Hematopoietic multipotent progenitor cell treated with erythropoietin and hydrocortisone succinate and interleukin-3 and kit ligand, for 8 days (in vitro differentiated cells): ENCODE measurements at places on chromosomes 16 and 17.

DNA sequence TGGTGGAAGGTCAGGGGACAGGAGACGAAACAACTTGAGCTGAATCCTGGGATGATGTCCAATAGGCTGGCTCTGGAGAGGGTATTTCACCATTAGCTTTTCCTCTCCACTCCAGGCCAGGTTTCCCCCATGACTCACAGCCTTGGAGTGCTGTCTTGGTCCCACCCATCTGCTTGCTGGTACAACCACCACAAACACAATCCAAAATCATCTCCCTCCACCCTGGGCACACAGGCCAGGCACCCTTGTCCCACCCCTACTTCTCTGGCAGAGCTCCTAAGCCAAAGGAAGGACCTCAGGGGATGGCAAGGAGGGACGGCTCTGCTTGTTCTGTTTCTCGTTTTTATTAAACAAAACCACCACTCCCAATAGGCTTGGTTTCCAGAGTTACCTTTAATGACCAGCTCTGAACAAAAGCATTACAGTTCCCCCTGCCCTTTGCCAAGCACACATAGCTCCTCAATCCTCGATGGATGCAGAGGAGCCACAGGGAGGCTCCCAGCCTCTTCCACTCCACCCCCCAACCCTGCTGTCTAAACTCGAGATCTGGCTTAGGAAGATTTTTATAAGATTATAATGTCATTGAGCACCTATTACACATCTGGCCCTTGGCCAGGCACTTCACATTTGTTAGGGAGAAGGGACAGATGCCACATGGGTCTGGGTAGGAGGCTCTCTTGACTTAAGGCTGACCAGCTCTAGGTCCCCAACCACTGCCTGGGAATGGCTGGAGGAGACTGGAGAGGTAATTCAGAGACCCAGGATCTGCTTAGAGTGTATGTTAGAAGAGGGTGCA, 13.3 kb downstream of the CAVIN1 start:
- no peak for DNase-seq

DNA sequence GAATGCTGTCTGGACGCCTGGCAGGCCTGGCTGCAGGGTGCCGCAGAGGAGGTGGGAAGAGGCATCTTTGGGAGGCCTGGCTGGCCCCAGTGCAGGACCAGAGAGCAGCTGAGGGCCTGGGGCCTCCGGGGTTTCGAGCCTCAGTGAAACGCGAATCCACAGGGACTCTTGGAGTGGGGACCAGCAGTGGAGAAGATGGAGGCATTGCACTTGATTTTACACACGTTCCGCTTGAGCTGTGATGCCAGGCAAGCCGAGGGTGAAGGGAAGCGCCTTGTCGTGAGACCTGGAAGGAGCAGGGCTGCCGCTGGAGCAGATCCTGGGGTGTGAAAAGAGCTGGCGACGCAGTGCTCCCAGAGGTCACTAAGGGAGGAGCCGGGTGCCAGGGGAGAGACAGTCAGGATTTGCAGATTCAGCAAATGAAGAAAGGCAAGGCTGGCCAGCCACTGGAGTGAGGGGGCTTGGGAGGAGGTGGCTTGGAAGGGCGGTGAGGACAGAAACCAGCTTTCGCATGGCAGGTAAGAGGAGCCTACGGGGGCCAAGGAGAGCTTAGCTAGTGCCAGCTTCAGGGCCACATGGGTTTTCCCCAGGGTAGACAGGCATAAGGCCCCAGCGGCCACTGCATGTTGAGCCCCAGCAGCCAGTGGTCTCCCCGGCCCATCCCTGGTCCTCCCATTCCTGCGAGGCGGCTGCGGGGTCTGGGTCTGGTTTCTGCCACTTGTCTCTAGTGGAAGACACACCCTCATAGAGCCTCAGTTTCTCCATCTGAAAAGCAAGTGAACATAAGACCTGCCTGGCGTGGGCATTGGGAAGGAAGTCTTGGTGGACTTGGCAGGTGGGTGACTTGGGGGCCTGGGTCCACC, 175.2 kb upstream of the CHMP6 start:
- no peak for DNase-seq

GRCh38 chr17:80257716-80258213, 2.9 kb upstream of the RNF213 start:
- DNase-seq: peak; percentile 17

GRCh38 chr17:10046786-10047785, 142.0 kb upstream of the RCVRN start:
- no peak for DNase-seq

GRCh38 chr16:46466239-46466638, 154.9 kb downstream of the SHCBP1 start:
- no peak for DNase-seq

DNA sequence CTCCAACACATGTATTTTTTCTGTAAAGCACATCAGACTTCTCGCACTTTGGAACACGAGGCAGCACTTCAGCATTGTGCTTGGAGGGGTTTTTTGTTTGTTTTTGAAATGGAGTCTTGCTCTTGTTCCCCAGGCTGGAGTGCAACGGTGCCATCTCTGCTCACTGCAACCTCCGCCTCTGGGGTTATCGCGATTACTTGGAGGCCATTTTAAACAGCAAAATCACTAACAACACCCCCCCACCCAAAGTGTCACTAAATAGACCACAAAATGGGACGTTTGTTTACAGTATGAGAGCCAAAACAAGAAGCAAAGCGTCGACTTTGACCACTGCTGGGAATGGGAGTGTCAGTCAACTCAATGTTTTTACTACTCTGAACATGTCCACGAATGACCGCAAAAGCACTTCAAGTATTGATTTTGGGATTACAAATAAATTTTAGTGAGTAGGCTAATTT, 9.0 kb upstream of the C16orf87 start:
- no peak for DNase-seq

DNA sequence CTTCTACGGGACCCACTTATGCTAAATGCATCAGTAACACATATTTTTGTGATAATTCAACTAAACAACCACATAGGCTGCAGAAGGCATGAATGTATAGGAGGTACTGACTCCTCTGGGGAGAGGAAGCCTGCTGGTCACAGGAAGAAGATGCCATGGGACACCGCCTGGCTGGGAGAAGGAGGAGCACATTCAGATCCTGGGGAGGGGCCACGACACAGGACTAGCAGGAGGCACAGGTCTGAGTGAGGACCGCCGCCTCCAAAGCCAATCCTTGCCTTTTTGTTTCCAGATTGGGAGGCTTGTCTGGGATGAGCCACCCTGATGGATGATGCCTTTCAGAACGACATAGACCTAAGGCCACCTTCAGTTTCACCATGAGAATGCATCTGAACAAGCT, 34.6 kb downstream of the MBTPS1 start:
- DNase-seq: no peak

GRCh38 chr17:78441271-78441971, 63.0 kb downstream of the PGS1 start:
- DNase-seq: no peak

DNA sequence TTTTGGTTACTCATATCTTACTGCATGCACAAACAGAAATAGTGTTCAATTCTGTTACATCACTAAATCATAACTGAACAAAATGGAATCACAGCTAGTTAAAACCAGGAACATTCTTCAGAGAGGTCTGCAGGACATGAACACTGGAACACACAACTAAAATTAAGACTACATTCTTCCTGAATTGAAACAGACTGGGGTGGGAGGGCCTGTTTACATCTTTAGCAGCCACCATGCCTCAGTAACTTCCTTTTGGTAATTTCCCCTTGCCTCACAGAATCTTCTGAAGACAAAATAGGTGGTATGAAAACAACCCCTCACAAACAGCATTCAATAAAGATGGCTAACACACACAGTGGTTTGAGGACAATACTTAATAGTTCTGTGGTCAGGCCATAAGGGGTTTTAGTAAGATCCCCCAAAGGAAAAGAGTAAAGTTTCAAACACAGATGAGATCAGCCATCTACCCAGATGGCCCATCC, 6.5 kb downstream of the MARF1 start:
- DNase-seq: no peak

DNA sequence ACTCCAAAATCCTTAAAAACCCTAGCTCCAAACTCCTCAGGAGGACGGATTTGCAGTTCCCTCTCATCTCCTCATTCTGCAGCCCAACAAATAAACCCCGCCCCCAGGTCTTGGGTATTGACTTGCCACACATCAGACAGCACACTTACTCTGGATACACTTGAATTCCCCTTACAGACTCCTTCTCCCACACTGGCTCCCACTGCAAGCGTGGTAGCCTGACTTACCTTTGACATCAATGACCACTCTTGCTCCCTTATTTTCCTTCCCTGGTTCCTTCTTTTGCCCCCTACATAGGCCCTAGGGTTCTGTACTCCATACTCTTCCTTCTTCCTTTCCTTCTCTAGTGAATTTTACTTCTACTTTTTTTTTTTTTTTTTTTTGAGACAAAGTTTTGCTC, 7.5 kb downstream of the RFFL start:
- DNase-seq: no peak

- no peak for DNase-seq
Measured at GRCh38 chr17:77208856-77209255, 68.1 kb downstream of the SEC14L1 start.

DNA sequence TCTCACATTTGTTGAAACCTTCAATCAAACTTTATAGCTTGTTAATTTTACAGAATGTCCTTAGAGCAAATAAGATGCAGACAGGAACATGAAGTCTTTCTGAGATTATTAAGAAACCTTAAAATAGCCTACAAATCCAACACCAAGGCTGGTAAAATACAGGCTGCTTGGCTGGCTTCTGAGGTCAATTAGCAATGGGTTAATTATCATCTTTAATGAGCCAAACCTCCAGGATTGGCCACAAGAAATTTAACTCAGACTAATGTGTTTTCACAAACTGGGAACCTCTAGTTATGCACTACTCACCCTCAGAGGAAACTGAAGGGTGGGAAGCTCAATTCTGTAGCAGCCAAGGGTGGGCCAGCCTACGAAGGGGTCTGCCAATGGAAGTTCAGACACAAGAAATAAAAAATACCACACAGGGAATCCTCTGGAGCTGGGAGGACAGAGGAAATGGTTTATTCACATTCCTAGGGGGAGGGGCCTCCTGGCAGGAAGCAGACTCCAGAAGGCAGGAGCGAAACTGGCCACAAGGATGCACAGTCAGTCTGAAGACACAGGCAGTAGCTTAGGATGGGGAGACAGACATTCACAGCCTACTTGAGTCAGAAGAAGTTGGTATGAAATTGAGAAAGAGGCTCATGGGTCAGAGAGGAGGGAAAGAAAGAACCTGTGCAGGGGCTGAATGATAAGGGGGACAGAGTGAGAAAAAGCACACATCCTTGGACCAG, 36.1 kb downstream of the HIC1 start:
- no peak for DNase-seq

GRCh38 chr16:87382023-87382785, 1.4 kb downstream of the FBXO31 start:
- no peak for DNase-seq

- DNase-seq: no peak
Measured at GRCh38 chr16:28537964-28538732, 626 bp downstream of the NUPR1 start.

GRCh38 chr17:72978593-72979218, 113.8 kb downstream of the SLC39A11 start:
- peak; percentile 74 for DNase-seq

GRCh38 chr17:55303008-55303493, 38.3 kb downstream of the HLF start:
- no peak for DNase-seq

DNA sequence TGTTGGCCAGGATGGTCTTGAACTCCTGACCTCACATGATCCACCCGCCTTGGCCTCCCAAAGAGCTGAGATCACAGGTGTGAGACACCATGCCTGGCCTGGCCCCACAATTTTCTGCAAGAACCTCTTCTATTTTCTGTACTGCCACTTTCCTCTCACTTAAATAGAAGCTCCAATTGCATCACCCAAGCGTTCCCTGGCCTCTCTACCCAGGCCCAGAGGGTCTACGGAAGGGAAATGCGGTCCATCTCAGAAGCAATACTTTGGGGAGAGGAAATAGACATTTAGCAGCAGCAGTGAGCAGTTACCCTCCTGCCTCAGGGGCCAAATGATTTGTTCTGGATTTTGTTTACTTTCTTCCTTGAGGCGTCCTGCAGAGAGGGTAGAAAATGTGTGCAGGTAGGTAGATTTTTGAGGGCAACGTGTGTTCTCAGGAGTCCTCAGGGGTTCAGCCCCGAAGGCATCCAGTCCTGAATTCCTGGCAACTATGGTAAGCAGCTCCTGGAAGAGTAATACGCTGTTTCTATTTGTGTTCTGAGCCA, 11.0 kb downstream of the SLC6A4 start:
- no peak for DNase-seq

DNA sequence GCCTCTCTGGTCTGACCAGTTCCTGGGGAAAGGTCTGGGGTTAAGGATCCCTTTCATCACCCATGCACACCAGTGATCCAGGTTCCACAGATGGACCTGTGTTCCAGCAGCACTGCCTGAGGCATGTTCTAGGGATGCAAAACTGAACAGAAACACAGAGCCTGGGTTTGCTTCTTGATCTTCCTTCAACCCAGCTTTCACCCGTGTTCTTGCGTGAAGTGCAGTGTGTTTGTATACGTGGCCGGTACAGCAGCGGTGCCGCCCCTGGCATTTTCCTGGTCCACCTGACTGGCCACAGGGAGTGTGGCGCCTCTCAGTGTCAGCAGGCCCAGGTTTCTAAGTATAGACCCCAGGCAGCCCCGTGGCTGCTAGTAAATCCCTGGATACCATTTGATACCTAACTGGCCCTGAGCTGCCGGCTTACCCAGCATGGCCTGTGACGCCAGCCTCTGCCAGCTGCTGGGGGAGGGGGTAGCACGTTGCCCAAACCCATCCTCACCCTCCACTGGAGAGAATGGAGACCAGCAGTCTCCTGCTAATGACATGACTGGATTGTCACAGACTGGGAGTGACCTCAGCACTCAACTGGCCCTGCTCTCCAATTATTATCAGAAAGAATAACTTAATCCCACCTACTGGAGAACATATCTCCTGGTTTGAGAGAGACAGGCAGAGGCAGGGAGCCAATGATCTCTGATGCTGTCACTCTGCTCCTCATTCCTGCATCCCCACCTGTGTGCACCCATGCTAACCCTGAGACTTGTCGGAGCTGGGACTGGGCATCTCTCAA, 59.2 kb upstream of the LGALS9 start:
- DNase-seq: peak; percentile 57

DNA sequence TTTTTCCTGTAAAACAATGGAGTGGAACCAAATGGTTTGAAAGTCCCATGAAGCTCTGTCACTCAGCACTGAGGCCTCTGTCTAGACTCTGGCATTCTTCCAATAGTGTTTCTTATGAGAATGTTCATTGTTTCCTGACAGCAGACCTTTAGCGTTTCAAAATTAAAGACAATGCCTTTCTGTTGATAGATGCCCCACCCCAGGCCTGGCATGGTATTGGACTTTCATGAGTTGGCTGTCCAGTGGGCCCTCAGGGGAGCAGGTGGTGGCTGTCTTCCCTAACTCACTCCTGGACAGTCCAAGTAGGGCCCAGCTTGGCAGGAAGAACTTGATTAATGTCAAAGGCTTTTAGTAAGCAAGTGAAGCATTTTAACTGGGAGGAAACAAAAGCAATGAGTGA, 186.5 kb upstream of the CCL2 start:
- DNase-seq: no peak

DNA sequence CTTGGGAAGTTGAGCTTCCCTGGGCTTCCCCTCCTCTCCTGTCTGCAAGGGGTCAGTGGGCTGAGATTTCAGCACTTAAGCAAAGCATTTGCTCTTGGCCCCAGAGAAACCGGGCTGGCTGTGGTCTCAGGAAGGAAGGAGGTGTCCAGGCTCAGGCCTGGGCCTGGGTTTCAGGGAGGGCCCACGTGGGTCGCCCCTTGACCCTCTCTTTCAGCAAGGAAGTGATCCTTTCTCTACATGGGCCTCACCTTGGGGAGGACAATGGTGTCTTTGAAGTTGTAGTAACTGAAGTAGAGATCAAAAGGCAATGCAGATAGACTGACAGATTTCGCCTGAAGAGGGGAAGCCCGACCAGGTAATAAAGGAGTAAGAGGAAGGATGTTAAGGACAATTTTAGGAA, 2.7 kb downstream of the NOD2 start:
- no peak for DNase-seq
